ENCODE measurements at places on chromosomes 2 and 18. TPM values are rescaled to one million over a fixed set of nuclear protein-coding genes. Genes with fewer than 3 reads are reported as not detected.

- no peak for DNase-seq
Measured at GRCh38 chr2:39523308-39524044, 86.4 kb upstream of the MAP4K3 start.

DNA sequence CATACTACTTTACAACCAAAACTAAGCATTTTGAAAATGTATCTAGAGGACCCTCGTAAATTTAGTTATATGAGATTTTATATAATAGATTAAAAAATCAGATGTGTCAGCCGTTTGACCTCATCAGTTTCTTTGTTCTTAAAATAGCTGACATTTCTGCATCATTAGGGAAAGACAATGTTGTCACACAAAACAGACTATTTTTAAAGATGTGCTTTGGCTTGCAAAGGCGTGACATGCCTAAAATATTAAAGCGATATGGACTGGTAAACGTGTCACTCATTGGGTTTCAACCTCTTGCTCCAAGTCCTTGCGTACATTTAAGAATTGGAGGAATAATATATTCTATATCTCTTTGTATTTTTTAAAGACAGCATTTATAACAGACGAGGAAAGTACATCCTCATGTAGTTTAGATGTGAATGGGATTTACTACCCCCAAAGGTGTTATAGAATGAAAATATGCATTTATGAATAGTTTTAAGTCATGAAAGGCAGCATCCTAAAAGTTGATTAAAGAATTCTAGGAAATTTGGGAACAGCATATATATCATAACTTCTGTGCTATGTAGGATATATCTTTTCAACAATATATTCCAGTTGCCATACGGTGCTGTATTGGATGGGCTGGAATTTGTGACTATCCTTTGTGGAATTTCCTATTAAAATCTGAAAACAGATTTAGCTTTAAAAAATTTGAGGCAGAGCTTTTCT lies 3.8 kb downstream of the MYL12A start:
- no peak for DNase-seq

GRCh38 chr2:10537522-10538199 lies 89.5 kb upstream of the ODC1 start:
- no peak for DNase-seq

Gene TUBA4B
- total RNA-seq: not detected

DNA sequence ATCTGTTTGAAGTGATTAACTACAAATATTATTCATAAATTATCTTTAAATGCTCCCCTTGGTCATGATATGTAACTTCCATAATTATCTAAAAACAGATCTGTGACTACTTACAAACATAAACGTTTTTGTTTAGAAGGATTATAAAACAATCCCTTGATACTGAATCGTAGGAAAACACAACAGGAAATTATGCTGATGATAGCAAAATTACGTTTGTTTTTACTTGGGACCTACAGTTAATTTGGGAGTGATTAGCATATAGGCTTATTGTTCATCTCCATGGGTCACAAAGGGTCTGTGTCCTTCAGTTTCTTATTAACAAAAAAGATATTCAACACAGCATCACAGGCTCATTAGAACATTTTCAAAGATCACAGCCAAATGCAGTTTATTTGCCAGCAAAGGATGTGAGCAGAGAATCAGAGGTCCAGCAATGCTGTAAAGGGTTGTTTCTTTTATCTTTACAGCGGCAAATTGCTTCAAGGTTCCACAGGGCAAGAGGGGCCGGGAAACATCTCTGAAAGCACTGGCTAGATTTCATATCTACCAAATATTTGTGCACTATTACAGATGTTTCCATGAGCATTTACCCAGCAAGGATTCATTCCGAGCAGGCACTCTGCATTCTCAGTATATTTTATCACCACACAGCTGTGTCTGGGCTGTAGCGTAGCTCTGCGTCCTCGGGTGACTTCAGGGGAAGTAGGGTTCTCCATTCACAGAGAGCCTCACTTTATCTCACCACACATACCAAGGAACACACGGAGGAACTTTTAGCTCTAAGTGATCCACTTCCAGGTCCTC lies 4.1 kb downstream of the CCDC195 start:
- no peak for DNase-seq

GRCh38 chr2:236866542-236867340 lies 218.9 kb upstream of the COPS8 start:
- DNase-seq: no peak

Gene DPP4
- 1.2 TPM for total RNA-seq

DNA sequence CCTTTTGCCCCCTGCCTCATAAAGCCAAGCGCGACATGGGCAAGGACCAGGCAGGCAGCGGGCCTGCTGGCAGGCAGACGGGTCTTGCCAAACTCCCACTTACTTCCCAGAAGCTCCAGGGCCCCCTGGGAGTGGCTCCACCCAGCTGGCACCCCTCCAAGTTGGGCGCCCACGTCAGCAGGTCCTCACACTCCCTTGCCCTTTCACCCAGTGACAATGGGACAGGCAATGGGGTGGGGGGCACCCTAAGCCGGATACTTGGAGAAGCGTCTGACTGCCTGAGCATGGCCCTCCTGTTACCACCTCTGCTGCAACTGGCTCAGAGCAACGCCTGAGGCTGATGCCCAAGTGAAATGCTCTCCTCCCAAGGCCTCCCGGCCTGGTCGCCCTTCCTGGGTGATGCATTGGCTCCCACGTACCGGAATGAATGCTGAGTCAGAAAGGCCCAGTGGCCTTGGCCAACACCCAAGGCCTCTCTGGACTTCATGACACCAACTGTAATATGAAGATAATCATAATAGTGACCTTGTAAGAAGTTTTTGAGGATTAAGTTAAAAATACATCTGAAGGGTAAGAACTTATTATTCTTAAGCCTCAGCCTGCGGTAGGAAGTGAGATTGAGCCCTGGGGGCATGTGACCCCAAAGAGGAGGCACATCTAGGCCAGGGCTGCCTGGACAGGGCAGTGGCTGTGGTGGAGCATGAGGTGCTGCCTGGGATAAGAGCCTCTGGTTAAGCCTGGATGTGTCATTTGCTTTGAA lies 31.6 kb downstream of the KCNK3 start:
- DNase-seq: no peak

- no peak for DNase-seq
Measured at GRCh38 chr18:28005164-28005563, 171.8 kb downstream of the CDH2 start.

- peak; percentile 59 for DNase-seq
Measured at GRCh38 chr2:8682719-8683667, 1.1 kb downstream of the ID2 start.

DNA sequence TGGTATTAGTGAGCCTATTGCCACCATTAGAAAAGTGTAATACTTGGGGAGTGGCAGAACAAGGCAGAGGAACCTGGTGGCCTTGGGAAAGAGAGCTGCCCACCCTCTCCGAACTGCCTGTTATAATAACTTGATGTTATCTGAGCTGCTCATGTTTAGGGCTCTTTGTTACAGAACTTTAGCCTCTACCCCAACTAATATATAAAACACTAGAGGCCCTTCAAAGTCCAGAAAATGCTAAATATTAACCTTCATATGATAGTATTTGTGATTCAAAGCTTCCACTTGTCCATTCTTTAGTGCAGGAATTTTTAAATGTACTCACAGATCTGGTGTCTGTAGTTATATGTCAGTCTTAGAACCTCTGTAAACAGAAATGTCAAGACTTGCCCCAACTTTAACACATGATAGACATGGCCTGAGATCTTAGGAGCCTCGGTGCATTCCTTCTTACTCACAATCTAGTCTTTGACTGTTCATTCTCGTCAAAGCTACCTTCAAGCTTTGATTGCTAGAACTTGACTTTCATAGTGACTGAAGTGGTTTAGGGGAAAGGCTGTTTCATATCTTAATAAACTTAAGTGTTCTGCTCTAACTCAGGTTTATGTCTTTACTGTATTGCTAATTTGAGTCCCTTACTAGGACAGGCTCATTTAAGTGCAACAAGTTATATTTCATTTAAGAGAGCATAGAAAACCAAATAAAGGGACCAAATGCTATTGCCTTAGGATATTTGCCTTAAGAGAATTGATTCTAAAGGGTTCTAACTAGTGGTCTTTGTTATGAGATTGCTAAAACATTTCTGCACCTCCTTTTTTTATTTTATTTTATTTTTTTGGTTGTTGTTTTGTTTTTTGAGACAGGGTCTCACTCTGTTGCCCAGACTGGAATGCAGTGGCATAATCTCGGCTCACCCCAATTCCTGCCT lies 41.6 kb downstream of the DDX1 start:
- DNase-seq: no peak

DNA sequence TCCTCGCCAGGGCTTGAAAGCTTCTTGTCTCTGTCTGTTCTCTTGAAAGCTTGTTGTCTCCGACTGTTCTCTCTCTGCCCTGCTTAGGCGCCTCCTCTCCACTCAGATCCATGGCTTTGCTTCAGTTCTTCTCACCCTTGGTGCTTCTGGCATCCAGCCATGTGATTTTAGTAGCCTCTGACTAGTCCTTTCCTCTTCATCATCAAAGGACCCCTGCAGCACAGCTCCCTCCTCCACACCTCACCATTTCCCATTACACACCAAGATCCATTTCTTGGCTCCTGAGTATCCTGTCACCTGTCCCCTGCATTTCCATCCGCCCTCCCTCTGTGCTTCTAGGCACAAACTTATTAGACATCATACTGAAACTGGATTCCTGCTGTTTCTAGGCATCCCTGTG lies 59.4 kb downstream of the ZNF236 start:
- DNase-seq: no peak

- DNase-seq: no peak
Measured at GRCh38 chr18:79955302-79956075, 4.0 kb upstream of the SLC66A2 start.

Gene HNMT
- 0.12 TPM for total RNA-seq

Data from B cell (primary cell).